ENCODE measurements at places on chromosomes 3 and 15. TPM values are rescaled to one million over a fixed set of nuclear protein-coding genes. Genes with fewer than 3 reads are reported as not detected.

DNA sequence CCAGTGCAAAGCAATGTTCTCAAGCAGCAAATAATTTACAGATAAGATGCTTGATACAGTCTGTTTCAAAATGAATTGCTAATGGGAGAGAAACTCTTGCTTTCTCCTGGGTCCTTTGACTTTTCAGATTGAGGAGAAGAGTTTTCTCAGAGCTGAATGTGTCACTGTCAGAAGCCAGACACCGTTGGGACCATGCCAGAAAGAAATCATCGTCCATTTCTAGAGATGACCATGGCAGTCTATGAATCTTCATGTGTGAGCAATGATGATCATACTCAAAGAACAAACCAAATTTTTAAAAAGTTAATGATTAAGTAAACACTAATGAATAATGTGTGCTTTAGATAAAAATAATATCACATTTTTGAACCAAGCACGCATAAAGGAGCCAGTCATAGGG, 77.6 kb downstream of the ZNF385D start:
- no peak overlapping the region for H3K4me3 ChIP-seq
- H3K27ac ChIP-seq: no peak overlapping the region
- H3K4me1 ChIP-seq: no peaks in the 10 kb centered on the region
- no peaks in the 10 kb centered on the region for H3K27me3 ChIP-seq

The ATRIP gene
- total RNA-seq: 2.6 TPM

DNA sequence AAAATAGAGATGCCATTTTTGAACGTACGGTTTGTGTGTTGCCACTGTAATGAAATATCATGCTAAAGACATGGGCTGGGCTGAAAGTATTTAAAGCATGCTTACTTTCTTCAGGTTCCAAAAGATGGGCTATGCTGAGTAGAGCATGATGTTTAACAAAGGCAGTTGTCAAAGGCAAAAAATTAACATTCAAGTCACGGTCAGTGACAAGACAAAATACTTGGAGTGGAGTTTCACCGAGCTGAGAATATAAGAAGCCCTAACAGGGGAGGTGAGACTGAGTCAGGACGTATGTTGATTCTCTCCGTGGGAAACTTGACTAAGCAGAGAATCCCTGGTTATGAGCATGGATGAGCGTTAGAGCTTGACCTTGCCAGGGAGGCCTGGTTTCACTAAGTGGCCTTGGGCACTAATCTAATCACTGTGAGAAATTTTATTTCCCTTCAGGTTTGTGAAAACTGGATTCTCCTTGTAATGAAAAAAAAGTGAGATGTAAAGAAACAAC, 218.2 kb upstream of the ADAMTS9 start:
- no peaks in the 10 kb centered on the region for H3K27me3 ChIP-seq
- H3K4me3 ChIP-seq: no peak overlapping the region
- no peak overlapping the region for H3K27ac ChIP-seq
- H3K36me3 ChIP-seq: no peaks in the 10 kb centered on the region
- no peaks in the 10 kb centered on the region for H3K4me1 ChIP-seq

The CSPG5 gene
- 1.3 TPM for total RNA-seq

- H3K27ac ChIP-seq: no peak overlapping the region
- peaks cover 6% of the 10 kb centered on the region for H3K36me3 ChIP-seq
- no peaks in the 10 kb centered on the region for H3K4me1 ChIP-seq
- no peaks in the 10 kb centered on the region for H3K27me3 ChIP-seq
- no peak for DNase-seq
These were observed 39.1 kb upstream of the TM4SF19 start for GRCh38 chr3:196377321-196377720.

DNA sequence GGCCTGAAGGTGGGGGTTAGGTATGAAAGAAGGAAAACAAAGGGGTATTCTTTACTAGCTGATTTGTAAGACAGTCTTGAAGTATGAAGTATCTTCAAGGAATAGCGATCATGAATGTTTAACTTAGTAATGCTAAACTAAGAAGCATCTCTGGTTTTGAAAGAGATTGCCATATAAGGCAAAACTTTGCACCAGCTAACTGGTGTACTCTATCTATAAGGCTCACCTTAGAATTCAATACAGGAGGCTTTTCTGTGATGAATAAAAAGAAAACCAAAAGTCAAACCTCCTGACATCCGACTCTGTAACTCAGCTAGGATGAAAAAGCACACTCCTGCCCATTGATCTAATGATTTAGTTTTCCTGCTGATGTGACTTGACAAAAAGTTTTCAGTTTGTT, 54.7 kb downstream of the FOXP1 start:
- H3K4me3 ChIP-seq: no peak overlapping the region
- H3K27ac ChIP-seq: no peak overlapping the region
- no peaks in the 10 kb centered on the region for H3K27me3 ChIP-seq
- no peak for DNase-seq
- no peaks in the 10 kb centered on the region for H3K36me3 ChIP-seq

GRCh38 chr3:122952520-122952919, 75.0 kb downstream of the SEMA5B start:
- H3K36me3 ChIP-seq: no peaks in the 10 kb centered on the region
- H3K27me3 ChIP-seq: no peaks in the 10 kb centered on the region
- H3K4me3 ChIP-seq: no peak overlapping the region
- no peak overlapping the region for H3K27ac ChIP-seq
- H3K4me1 ChIP-seq: no peaks in the 10 kb centered on the region
- DNase-seq: no peak

GRCh38 chr3:62277986-62278385, 95.4 kb downstream of the FEZF2 start:
- H3K36me3 ChIP-seq: no peaks in the 10 kb centered on the region
- H3K4me1 ChIP-seq: no peaks in the 10 kb centered on the region
- no peak overlapping the region for H3K27ac ChIP-seq

- H3K27ac ChIP-seq: no peak overlapping the region
- DNase-seq: no peak
- no peak overlapping the region for H3K4me3 ChIP-seq
- no peaks in the 10 kb centered on the region for H3K27me3 ChIP-seq
These were observed 24.4 kb upstream of the SLC24A5 start for GRCh38 chr15:48096355-48096786.

GRCh38 chr3:133935843-133936769, 40.4 kb upstream of the RAB6B start:
- peaks cover 8% of the 10 kb centered on the region for H3K4me1 ChIP-seq
- DNase-seq: no peak
- no peaks in the 10 kb centered on the region for H3K36me3 ChIP-seq
- H3K27me3 ChIP-seq: no peaks in the 10 kb centered on the region

GRCh38 chr15:98977441-98977840, 30.2 kb downstream of the PGPEP1L start:
- DNase-seq: no peak
- H3K27me3 ChIP-seq: no peaks in the 10 kb centered on the region
- no peaks in the 10 kb centered on the region for H3K36me3 ChIP-seq
- no peak overlapping the region for H3K27ac ChIP-seq
- no peaks in the 10 kb centered on the region for H3K4me1 ChIP-seq
- H3K4me3 ChIP-seq: no peak overlapping the region

The CIDEC gene
- 510 TPM for total RNA-seq

GRCh38 chr3:127137113-127137512, 55.8 kb upstream of the PRR23E start:
- no peaks in the 10 kb centered on the region for H3K36me3 ChIP-seq
- H3K4me1 ChIP-seq: no peaks in the 10 kb centered on the region
- no peak overlapping the region for H3K27ac ChIP-seq
- DNase-seq: no peak
- no peak overlapping the region for H3K4me3 ChIP-seq

- H3K36me3 ChIP-seq: no peaks in the 10 kb centered on the region
- H3K27me3 ChIP-seq: no peaks in the 10 kb centered on the region
- H3K4me1 ChIP-seq: no peaks in the 10 kb centered on the region
- DNase-seq: no peak
These were observed 295.9 kb downstream of the CADM2 start for GRCh38 chr3:85254738-85255137.

Data from Peyer's patch (tissue), 4 donors.